ENCODE measurements at places on chromosomes 13 and 19.

GRCh38 chr13:60944863-60945262 is 470.8 kb downstream of the PCDH20 start:
- DNase-seq = no peak

DNA sequence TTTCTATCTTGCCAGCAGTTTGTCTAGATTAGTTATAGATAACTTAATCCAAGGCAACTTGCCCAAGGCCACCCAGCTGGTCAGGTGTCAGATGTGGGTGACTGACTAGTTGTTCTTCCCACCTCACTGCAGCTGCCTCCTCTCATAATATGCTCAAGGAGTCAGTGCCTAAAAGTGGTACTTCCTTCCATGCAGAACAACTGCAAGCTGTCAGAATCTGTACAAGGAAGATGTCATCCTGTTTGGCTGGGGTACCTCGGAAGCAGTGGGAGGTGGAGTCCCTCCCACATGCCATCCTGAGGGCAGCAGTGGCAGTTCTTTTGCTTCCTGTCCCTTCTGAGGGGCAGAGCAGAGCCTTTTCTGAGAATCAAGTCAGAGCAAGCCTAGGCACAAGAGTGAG is 193.2 kb upstream of the RFC3 start:
- DNase-seq = no peak

DNA sequence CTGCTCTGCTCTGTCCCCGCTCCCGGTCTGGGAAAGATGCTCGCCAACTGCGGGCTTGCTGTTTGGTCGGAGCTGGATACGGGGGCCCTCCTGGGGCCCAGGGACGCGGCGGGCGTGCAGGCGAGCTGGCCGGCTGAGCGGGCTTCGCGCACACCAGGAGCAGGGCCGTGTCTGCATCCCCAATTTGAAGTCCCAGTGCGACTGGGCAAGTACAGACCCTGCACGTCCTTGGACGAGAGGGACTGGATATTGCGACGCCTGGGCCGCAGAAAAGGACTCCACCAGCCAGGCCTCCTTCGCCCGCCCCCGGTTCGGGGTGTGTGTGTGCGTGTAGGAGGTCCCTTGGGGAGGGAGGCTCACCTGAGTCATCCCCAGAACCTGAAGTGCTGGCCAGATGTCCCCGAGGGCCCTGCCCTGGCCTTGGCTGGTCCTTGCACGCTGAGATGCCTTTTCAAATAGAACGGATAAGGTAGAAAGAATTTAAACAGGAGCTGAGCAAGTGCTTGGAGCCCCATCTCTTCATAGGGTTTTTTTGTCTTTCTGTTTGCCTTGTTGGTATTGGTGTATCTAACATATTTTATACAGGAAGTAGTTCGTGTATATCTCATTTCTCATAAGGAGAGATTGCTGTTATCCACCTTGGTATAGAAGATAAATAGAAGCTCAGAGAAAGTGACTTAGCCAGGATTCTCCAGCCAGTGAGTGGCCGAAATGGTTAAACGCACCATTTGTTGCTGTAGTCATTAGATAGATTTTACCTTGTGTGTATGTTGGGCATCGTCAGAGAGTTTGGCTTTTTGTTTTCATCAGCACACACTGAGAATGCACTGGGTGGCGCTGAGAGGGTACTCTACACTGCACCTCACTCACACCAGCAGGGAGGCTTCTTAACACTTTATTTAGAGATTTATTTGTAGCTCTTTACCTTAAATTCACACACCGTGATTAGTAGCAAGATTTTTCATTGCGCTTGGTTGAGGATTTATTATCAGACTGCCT is 1.1 kb downstream of the NAXD start:
- no peak for DNase-seq

DNA sequence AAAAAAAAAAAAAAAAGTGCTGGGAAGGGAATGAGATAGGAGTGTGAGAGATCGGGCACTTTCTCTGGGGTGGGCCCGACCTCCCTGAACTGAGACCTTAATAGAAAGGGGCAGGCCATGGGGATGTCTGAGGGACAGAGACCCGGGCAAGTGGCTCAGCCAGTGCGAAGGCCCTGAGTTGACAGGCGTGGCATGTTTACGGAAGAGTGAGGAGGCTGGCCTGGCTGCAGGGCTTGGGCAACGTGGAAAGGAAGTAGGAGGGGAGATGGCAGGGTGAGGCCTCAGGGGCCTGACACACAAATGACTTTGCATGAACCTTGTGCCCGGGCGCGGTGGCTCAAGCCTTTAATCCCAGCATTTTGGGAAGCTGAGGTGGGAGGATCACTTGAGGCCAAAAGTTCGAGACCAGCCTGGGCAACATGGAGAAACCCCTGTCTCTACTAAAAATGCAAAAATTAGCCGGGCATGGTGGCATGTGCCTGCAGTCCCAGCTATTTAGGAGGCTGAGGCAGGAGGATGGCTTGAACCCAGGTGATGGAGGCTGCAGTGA is 13.9 kb downstream of the FCHO1 start:
- no peak for DNase-seq

GRCh38 chr19:50874211-50874610 is 972 bp downstream of the KLK2 start:
- no peak for DNase-seq

- DNase-seq = no peak
These were observed 14.8 kb upstream of the F7 start for GRCh38 chr13:113090806-113091205.

DNA sequence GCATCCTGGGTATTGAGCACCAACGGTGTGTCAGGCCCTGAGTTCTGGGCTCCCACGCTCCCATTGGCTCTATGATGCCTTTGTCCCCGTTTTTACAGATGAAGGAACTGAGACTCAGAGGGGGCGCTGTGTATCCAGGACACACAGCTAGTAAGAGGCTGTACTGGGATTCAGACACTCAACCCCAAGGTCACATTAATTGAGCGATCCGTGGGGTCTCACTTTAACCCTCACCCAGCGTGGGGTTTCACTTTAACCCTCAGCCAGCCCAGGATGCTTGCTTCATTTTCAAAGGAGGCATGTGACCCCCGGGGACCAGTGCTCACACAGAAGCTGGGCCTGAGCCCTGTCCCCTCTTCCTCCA is 42.6 kb downstream of the CYP4F22 start:
- no peak for DNase-seq

DNA sequence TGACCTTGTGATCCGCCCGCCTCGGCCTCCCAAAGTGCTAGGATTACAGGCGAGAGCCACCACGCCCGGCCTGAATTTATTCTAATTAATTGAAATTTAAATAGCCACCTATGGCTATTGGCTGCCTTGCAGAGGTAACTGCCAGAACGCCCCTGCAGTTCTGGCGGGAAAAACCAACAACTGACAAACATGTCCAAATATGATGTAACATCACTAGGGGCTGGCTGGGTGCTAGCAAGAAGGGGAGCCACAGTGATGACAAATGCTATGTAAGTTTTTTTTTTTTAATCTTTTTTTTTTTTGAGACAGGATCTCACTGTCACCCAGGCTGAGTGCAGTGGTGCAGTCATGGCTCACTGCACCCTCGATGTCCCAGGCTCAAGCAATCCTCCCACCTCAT is 12.9 kb downstream of the ZSWIM9 start:
- no peak for DNase-seq

- no peak for DNase-seq
These were observed 42.6 kb upstream of the ZNF91 start for GRCh38 chr19:23437901-23438300.

GRCh38 chr13:41490371-41491015 is 33.1 kb downstream of the RGCC start:
- no peak for DNase-seq

DNA sequence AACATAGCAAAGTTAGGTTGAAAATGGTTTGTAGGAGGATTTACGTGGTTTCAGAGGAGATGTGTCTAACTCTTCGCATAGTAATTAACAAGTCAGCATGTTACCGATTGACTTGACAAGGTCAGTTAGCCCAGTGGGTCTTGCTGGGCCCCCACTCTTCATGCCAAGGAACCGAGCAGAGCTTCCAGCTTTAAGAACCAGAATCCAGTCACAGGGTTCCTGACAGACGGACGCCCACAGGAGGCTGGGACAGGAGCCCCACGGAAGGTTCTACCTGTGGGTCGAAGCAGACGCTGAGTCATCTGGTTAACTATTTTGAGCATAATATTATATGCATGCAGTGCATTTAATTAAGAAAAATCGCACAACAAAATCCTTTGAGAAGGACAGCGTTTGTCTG is 3.5 kb downstream of the TMEM255B start:
- DNase-seq = no peak

DNA sequence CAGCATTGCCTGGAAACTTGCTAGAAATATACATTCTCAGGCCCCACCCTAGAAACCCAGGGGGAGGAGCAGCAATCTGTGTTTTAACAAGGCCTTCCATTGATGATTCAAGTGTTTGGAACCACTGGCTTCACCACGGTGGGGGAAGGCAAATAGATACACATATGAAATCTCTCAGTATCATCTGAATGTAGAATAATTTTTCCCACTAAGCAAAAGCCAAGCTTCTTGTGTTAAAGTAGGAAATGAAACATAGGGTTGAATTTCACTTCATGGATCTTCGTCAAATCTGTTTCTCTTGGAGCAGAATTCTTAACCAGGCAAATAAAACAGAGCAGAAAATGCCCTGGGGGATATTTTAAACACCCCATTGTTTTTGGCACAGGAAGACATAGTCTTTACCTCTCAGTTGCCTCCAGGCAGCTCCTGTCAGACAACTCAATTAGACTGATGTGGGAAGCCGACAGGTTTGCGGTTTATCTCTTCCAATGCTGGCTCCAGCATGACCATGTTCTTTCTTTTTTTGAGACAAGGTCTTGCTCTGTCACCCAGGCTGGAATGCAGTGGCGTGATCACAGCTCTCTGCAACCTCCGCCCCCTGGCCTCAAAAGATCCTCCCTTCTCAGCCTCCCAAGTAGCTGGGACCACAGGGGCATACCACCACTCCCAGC is 213.0 kb downstream of the FOXO1 start:
- DNase-seq = no peak

GRCh38 chr19:38684078-38684861 is 36.8 kb downstream of the ACTN4 start:
- no peak for DNase-seq

- DNase-seq = no peak
These were observed 22.7 kb downstream of the TFDP1 start for GRCh38 chr13:113607056-113607888.

GRCh38 chr19:30008169-30008568 is 66.1 kb downstream of the URI1 start:
- DNase-seq = no peak

- DNase-seq = no peak
These were observed 14.3 kb downstream of the ERICH4 start for GRCh38 chr19:41457241-41457640.

GRCh38 chr13:87536899-87537298 is 134.3 kb upstream of the SLITRK5 start:
- DNase-seq = no peak

- no peak for DNase-seq
These were observed 6.6 kb upstream of the ESD start for GRCh38 chr13:46803586-46803985.

- no peak for DNase-seq
These were observed 9.0 kb downstream of the PPP6R1 start for GRCh38 chr19:55249841-55250240.

DNA sequence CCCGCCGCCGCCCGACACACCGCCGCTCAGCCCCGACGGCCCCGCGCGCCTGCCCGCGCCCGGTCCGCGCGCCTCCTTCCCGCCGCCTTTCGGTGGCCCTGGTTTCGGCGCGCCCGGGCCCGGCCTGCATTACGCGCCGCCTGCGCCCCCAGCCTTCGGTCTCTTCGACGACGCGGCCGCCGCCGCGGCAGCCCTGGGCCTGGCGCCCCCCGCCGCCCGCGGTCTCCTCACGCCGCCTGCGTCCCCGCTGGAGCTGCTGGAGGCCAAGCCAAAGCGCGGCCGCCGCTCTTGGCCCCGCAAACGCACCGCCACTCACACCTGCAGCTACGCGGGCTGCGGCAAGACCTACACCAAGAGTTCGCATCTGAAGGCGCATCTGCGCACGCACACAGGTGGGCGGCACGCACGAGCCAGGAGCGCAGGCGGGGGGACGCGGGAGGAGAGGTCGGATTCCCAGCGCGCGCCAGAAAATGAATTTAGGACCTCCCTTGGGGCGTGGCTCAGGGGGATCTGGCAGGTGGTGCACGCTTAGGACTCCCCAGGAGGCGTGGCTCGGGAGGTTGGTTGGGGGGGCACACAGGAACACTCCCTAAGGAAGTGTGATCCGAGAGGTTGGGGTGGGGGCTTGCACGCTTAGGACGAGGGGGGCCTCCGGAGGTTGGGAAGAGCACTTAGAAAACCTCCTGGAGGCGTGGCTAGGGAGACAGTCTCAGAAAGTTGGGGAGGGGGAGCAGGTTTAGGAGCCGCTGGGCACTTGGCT is 1.2 kb downstream of the KLF2 start:
- DNase-seq = peak; percentile 80

GRCh38 chr13:78820541-78820940 is 161.6 kb upstream of the OBI1 start:
- DNase-seq = no peak

DNA sequence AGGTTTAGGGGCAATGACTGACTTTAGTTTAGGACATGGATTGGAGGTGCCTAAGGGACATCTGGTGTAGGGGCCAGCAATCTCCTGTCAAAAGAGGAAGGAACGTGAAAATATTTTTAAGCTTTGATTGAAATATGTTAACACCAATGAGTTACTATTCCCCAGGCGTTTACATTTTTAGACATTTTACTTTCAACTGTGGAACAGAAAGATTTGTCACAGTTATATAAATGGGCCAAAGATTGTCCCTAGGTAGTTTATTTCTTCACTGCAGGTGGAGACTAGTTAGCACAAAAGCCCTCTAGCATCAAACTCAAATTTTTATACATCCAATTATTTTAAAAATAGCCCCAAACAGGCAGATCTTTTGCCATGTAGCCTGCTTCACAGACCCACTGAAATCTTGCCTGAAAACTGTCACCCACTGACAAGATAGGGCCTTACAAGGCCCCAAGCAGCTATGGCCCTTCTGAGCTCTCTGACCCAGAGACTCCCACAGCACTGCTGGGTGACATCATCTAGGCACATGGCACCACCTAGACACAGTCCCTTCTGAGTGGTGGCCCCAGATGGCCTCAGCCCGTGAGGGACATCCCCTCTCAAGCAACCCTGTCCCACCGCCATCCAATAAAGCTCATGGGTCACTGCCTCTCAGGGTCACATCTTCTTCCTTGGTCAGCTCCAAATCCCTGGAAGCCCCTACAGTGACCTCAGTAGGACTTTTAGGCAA is 64.8 kb upstream of the DOCK9 start:
- DNase-seq = no peak

- DNase-seq = no peak
These were observed 148.9 kb downstream of the TBC1D4 start for GRCh38 chr13:75333103-75333502.

DNA sequence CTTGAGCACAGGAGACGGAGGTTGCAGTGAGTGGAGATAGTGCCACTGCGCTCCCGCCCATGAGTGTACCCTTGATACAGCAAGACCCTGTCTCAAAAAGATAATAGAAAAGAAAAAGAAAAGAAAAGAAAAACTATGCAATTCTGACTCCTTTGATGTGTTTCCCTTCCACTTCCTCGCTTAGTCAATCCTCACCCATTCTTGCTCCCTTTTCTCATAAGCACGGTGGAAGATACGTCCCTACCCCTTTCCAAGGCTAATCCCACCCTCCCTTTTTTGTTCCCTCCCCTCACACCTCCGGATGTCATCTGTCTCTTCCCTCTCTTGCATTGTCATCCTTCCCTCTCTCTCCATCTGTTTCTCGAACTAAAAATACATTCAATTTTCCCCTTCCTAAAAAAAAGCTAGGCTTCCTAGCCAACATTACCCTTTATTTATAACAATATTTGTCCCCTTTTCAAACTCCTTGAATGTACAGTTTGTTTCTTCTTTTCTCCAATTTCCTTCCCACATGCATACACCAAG is 40.5 kb upstream of the ITM2B start:
- no peak for DNase-seq

All from 8988T (cell line).